ENCODE measurements at places on chromosomes 5 and 9.

- DNase-seq: no peak
Observed at GRCh38 chr5:69213513-69214215, 21.0 kb upstream of the CDK7 start.

DNA sequence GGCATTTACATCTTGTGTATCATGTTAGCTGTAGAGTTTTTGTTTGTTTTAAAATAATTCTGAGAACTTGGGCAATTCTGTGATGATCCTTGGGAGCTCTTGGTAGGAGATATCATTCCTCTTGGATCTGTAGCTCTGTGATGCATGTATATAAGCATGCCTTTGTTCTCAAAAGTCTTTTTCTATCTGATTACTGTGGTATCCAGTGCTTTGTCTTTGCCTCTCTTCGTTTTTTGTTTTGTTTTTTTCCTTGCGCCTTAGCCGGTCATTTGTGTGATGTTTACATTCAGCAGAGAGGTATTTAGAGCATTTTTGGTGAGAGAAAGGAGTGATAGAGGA is 110.0 kb downstream of the PAM start:
- no peak for DNase-seq

- DNase-seq: no peak
Observed at GRCh38 chr5:132905938-132906337, 32.5 kb downstream of the LEAP2 start.

GRCh38 chr5:88957013-88957412 is 74.0 kb upstream of the MEF2C start:
- no peak for DNase-seq

DNA sequence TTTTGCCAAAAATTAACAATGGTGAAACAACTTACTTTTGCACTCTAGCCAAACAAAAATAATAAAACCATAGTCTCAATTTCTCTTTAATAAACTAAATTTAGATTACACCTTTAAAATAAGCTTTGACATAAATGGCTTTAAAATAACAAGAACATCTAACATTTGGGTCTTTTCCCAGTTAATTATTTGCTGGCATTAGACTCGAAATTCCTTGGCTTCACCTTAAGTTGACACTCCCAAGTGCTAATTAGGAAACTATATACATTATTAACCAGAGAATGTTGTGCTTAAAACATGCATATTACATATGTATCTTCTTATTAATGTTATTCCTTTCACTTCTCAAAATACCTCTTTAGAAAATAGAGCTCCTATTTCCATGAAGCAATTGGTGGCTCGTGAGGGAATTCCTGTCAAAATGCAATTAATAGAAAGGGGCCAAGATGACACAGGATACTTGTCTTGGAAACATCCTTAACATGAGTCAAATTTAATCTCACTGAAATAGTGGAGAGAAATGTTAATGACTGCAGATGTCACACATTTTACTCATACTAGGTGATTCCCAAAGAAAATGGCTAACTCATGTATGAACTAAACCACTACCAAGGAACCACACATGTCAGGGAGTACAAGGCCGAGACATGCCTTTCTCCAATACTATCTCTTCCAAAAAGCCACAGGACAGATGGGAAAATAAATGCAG is 932.9 kb upstream of the DMAC1 start:
- no peak for DNase-seq

- DNase-seq: no peak
Observed at GRCh38 chr9:124504530-124505005, 2.6 kb downstream of the NR5A1 start.

DNA sequence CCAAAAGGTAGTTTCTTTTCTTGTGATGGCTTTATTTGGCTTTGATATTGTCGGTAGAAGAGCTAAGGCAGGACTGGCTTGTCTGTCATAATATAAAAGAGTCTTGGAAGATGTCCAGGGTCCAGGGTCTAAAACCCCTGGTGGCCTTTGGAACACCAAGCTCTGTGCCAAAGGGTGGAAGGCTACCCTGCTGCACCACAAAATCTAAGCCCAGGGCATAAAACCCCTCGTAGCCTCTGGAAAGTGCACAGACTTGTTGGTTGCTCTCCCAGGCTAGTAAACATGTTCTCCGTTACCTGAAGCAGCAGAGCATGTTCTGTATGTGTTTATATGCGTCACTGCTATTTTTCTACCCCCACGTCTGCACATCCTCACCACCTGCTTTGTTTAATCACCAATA is 75.5 kb downstream of the OSTF1 start:
- no peak for DNase-seq

- no peak for DNase-seq
Observed at GRCh38 chr5:57774439-57774838, 291.8 kb upstream of the ACTBL2 start.

- no peak for DNase-seq
Observed at GRCh38 chr5:167160388-167160787, 1131.1 kb upstream of the WWC1 start.

DNA sequence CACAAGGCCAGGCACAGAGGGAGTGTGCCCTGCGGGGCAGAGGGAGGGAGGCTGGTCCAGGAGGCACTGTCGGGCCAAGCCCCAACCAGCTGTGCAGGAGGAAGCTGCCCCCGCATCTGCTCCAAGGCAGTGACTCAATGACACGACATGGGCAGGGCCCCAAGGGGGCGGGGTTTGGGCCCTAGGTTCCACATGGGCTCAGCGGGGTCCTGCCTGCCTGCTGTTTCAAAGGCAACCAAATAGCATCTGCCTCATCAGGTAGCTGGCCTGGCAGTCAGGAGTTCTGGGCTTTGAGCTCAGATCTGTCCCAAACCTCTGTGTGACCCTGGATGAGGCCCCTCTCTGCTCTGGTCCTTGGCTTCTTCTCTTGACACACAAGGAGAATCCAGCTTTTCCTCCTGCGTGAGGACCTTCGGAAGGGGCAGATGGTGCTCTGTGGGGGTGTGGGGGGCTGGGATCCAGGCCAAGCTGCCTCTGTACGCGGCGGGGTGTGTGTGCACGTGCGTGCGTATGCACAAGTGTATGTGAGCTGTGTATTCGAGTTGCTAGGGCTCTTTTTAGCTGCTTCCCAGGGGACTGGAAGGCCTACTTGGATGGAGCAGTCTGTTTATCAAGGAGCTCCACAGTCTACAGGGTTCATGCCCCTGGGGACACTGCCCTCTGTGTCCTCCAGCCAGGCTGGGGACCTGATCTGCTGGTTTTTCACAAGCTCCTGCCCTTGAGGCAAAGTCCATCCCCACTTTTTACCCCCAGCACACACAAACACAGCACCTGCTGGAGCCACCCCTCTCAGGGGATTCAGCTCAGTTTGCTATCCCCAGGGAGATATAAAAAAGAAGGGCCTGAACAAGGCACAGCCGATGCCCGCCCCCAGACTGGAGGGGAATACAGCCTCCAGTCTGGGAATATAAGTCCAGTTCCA is 138.9 kb downstream of the RGS3 start:
- peak; percentile 46 for DNase-seq

GRCh38 chr9:82106536-82106935 is 118.0 kb downstream of the SPATA31D1 start:
- DNase-seq: no peak

DNA sequence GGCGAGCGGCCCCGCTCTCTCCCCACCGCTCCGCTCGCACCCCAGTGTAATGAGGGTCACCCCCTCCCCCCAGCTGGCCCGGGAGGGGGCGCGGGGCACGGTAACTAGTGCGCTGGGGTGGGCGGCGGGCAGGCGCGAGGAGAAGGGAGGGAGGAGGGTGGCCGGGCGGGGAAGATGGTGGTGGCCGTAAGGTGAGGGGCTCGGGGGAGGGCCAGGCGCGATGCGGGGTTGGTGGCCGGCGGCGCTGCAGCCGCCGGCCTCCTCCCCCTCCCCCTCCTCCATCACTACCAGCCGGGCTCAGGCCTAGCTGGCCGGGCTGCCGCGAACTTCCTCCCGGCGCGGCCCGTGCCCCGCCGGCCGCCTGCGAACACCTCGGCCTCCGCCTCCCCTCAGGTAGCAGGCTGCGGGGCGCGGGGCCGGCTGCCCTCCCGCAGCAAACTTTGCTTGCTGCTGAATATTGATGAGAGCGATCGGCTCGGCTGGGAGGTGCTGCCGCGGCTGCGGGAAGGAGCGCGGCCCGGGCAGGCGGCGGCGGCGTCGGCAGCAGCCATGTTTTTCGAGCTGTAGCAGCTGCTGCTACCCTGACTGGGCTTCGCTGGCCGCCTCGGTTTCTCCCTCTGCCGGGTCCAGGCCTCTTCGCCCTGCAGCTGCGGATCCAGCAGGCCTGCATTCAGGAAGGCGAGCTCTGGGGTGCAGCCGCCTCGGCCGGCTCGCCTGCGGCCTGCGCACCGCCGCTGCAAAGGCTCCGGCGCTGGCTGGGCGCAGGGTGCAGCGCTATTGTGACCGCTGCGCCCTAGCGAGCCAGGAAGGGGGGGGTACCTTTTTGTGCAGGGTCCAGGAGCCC is 502 bp downstream of the NSD1 start:
- peak; percentile 26 for DNase-seq

GRCh38 chr5:67395790-67396418 is 199.3 kb upstream of the CD180 start:
- no peak for DNase-seq
